Epithelial cell of alveolus of lung (primary cell): ENCODE measurements at places on chromosomes 5 and 9. TPM values are rescaled to one million over a fixed set of nuclear protein-coding genes. Genes with fewer than 3 reads are reported as not detected.

NEUROG1 gene
- not detected in 2 replicates for total RNA-seq

SLC6A3 gene
- not detected in 2 replicates for total RNA-seq

MELK gene
- 18.0 and 35.9 TPM in 2 replicates for total RNA-seq

FAM221B gene
- not detected in 2 replicates for total RNA-seq

ENC1 gene
- 37.9 and 49.5 TPM in 2 replicates for total RNA-seq

CDKN2A gene
- total RNA-seq: 0.64 and 8.3 TPM in 2 replicates

PLAC8L1 gene
- not detected in 2 replicates for total RNA-seq

WNK2 gene
- not detected in 2 replicates for total RNA-seq

STC2 gene
- 90.5 and 162 TPM in 2 replicates for total RNA-seq

MAMDC4 gene
- total RNA-seq: 0.91 and 2.2 TPM in 2 replicates

WWC1 gene
- total RNA-seq: 3.0 and 4.9 TPM in 2 replicates
